ENCODE measurements at places on chromosomes 13 and 19. TPM values are rescaled to one million over a fixed set of nuclear protein-coding genes. Genes with fewer than 3 reads are reported as not detected.
A peak's percentile ranks its signal among the peaks of the same experiment; 100 is the strongest.

Gene LGALS7B
- total RNA-seq, result not detected

Gene ELL
- 22.9 TPM for total RNA-seq

Gene NANOS3
- 1.8 TPM for total RNA-seq

Gene LRRC8E
- 10.5 TPM for total RNA-seq

Gene SIGLEC10
- total RNA-seq, result 5.2 TPM

Gene CD33
- 26.4 TPM for total RNA-seq

Gene POU2F2
- total RNA-seq, result 2.0 TPM

DNA sequence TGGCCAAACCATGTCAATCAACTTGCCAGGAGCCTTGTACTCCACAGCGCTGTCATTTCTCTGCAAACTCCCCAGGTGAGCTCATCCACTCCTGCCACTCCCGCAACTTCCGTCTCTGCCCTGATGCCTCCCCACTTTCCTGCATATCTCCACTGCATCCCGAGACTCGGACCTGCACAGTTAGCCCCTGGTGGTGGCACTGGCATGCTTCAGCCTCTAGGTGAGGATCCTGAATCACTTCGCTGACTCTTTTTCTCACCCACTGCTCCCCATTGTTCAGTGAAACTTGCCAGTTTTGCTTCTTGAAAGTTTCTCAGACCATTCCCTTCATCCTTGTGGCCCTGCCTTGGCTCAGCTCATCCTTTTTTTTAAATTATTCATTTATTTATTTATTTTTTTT, 3.4 kb upstream of the CTU1 start:
- H3K27me3 ChIP-seq, result no peaks in the 10 kb centered on the region
- H3K36me3 ChIP-seq, result no peaks in the 10 kb centered on the region
- H3K4me1 ChIP-seq, result peaks cover 9% of the 10 kb centered on the region
- no peak overlapping the region for H3K27ac ChIP-seq
- DNase-seq, result no peak
- no peak overlapping the region for H3K4me3 ChIP-seq

GRCh38 chr13:59493436-59493965, 670.2 kb downstream of the DIAPH3 start:
- no peak overlapping the region for H3K27ac ChIP-seq
- no peak overlapping the region for H3K4me3 ChIP-seq
- H3K4me1 ChIP-seq, result no peaks in the 10 kb centered on the region
- H3K36me3 ChIP-seq, result no peaks in the 10 kb centered on the region

DNA sequence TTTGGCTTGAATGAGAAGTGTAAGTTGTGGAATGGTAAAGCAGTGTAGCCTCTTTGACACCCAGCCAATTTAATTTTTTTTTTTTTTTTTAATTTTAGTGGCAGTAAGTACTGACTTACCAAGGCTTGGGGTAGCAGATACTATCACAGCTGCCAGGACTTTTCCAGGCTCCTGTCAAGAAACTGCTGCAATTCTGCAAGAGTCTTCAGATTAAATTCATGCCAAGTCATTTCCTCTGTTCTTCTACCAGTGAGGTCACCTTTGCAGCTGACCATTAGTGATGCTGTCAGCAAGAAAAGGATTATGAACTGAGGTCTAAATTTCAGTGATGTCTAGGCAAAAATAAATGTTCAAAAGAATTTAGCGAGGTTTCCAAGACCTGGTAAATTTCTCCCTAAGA, 91.2 kb downstream of the GGACT start:
- H3K27me3 ChIP-seq, result no peaks in the 10 kb centered on the region
- no peak overlapping the region for H3K4me3 ChIP-seq
- no peak overlapping the region for H3K27ac ChIP-seq
- H3K4me1 ChIP-seq, result no peaks in the 10 kb centered on the region

GRCh38 chr13:46146898-46147297, 35.1 kb downstream of the LCP1 start:
- H3K27me3 ChIP-seq, result no peaks in the 10 kb centered on the region
- no peak for DNase-seq
- H3K36me3 ChIP-seq, result no peaks in the 10 kb centered on the region
- no peak overlapping the region for H3K27ac ChIP-seq

DNA sequence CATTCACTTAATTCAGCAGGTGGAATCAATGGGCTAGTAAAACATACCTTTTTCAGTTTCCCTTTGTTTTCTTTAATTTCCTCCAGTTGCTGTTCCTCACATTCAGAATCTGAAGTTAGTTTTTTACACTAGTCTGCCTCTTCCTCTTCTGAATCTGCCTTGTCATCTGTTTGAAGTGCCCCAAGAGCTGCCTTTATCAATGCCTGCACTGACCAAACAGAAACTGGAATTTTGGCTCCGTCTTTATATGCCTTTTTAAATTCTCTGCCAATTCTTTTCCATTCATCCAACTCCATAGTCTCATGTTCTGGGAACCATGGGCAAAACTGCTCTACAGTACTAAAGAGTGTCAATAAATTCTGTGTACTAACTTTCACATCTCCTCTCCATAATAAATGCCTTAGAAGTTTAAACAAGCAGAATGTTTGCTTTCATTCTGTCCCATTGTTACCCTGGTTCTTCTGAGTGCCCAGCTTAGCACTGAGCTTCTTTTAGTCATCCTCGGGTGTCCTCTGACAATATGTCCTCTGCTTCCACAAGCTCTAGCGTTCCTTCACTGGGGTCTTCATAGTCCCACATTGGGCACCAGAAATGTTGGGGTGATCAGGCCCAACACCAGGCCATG, 154.2 kb downstream of the ZNF486 start:
- no peaks in the 10 kb centered on the region for H3K36me3 ChIP-seq
- H3K27me3 ChIP-seq, result no peaks in the 10 kb centered on the region
- no peak overlapping the region for H3K27ac ChIP-seq
- H3K4me1 ChIP-seq, result no peaks in the 10 kb centered on the region

- H3K4me1 ChIP-seq, result peaks cover 38% of the 10 kb centered on the region
- no peak overlapping the region for H3K4me3 ChIP-seq
- peak; percentile 51 for DNase-seq
Observed at GRCh38 chr13:23608701-23609413, 38.6 kb downstream of the TNFRSF19 start.

DNA sequence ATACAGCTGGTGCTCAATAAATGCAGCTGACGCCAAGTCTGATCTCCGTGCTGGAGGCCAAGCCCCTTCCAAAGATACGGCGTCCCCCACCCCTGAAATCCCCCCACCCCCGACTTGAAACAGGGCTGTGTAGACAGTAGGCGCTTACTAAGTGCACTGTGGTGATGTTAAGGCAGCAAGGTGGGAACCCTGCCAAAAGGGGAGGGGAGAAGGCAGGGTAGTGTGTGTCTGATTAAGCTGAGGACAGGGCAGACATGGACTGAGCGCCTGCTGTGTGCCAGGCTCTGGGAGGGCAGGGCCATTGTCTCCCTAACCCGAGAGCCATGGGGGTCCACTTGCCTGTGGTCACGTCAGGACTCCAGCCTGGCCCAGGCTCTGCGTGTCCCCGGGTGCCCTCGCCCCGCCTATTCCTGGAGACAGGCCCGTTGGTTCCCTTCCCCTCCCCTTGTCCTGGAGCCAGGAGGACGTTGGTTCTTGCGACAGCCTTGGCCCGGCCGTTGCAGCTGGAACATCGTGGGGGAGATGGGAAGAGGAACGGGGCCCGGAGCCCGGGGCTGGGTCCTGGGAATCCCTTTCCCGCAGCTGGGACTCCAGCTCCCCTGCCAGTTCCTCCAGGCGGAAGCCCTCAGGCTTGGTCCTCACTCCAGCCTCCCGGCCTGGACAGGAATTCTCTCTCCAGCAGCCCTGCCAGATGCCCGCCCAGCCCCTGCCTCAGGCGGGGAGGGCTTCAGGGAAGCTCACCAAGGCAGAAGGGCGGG, 1.7 kb upstream of the ELANE start:
- peaks cover 6% of the 10 kb centered on the region for H3K4me1 ChIP-seq
- peaks cover 68% of the 10 kb centered on the region for H3K27me3 ChIP-seq
- no peak overlapping the region for H3K4me3 ChIP-seq

GRCh38 chr19:10523135-10523636, 5.9 kb upstream of the S1PR5 start:
- no peak overlapping the region for H3K4me3 ChIP-seq
- no peaks in the 10 kb centered on the region for H3K36me3 ChIP-seq
- peaks cover 6% of the 10 kb centered on the region for H3K4me1 ChIP-seq
- no peak overlapping the region for H3K27ac ChIP-seq

- H3K4me1 ChIP-seq, result peaks cover 16% of the 10 kb centered on the region
- H3K36me3 ChIP-seq, result no peaks in the 10 kb centered on the region
- H3K4me3 ChIP-seq, result peak overlapping the region; percentile 44
- DNase-seq, result peak; percentile 90
Observed at GRCh38 chr13:23466144-23467002, 32.9 kb upstream of the SACS start.

DNA sequence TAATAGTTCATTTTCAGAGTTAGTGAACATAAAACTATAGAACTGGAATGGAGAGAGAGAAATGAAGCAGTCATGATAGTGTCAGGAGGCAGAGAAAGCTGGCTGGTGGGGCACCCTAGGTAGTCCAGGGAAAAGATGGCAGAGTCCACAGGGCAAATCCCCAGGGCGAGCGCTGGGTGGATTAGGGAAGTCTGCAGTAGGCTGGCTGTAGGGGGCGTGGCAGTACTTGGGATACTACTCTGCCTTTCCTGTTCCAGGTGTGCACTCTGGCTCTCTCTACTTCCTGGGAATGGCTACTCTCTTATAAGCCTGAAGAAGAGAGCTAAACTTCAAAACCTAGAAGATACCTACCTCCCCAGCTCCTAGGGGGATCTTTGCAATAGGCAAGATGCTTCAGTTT, 232.9 kb upstream of the SLC10A2 start:
- H3K4me3 ChIP-seq, result no peak overlapping the region
- H3K4me1 ChIP-seq, result no peaks in the 10 kb centered on the region
- H3K27me3 ChIP-seq, result no peaks in the 10 kb centered on the region
- no peak for DNase-seq

DNA sequence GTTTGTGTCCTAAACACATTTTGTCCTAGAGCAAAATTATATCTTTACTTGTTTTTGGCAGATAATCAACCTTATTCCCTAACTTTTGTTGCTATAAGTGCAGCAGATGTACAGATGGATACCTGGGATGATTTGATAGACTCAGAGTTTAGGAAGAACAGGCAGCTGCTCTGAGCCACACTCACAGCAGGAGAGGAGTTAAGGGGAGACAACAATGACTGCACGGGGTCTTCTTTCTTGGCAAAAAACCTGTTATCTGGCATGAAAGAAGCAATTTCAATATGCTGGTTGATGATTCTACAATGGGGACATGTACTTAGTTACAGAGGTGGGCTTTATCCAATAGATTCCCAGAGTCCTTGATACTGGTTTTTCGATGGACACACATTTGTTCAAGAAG, 258.9 kb upstream of the PCDH9 start:
- no peaks in the 10 kb centered on the region for H3K4me1 ChIP-seq
- no peak overlapping the region for H3K4me3 ChIP-seq
- no peak overlapping the region for H3K27ac ChIP-seq
- H3K36me3 ChIP-seq, result no peaks in the 10 kb centered on the region
- DNase-seq, result no peak

GRCh38 chr13:102774214-102774568, 605 bp upstream of the TEX30 start:
- no peaks in the 10 kb centered on the region for H3K36me3 ChIP-seq
- no peaks in the 10 kb centered on the region for H3K27me3 ChIP-seq
- H3K4me1 ChIP-seq, result peaks cover 4% of the 10 kb centered on the region
- peak overlapping the region; percentile 85 for H3K27ac ChIP-seq
- DNase-seq, result no peak

- no peaks in the 10 kb centered on the region for H3K4me1 ChIP-seq
- H3K27ac ChIP-seq, result no peak overlapping the region
- H3K27me3 ChIP-seq, result no peaks in the 10 kb centered on the region
- DNase-seq, result no peak
- H3K4me3 ChIP-seq, result no peak overlapping the region
Observed at GRCh38 chr13:21738630-21739029, 67.8 kb downstream of the FGF9 start.

DNA sequence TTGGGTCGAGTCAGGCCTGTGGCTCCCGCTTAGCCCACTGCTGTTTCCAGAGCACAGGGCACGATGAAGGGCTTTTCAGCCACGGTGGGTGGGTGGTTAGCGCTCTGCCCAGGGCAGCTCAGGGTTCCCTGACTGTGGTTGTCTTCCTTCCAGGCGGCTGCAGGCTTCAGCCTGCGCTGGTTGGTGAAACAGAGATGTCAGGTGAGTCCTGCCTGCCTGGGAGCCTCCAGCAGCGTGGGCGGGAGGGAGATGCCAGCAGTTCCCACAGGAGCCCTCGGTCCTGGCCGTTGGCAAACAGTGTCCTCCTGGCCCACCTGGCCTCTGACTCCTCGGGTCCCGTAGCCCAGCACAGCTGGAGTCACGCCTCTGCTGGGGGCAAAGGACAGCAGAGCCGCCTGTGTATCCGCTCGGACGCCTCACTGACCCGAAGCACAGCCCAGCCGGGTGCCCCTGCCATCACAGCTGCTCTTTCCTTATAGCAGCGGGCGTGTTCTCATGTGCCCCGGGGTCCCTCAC, 9.7 kb downstream of the ADAT3 start:
- peaks cover 4% of the 10 kb centered on the region for H3K4me1 ChIP-seq
- H3K4me3 ChIP-seq, result no peak overlapping the region
- H3K36me3 ChIP-seq, result peaks cover 69% of the 10 kb centered on the region
- no peaks in the 10 kb centered on the region for H3K27me3 ChIP-seq

- no peak overlapping the region for H3K4me3 ChIP-seq
- H3K4me1 ChIP-seq, result peaks cover 86% of the 10 kb centered on the region
- H3K27ac ChIP-seq, result peak overlapping the region; percentile 62
- no peaks in the 10 kb centered on the region for H3K27me3 ChIP-seq
- H3K36me3 ChIP-seq, result no peaks in the 10 kb centered on the region
Observed at GRCh38 chr19:39131255-39131755, 5.7 kb downstream of the PAK4 start.
